A549 (cell line): ENCODE measurements at places on chromosomes 11 and 22.

DNA sequence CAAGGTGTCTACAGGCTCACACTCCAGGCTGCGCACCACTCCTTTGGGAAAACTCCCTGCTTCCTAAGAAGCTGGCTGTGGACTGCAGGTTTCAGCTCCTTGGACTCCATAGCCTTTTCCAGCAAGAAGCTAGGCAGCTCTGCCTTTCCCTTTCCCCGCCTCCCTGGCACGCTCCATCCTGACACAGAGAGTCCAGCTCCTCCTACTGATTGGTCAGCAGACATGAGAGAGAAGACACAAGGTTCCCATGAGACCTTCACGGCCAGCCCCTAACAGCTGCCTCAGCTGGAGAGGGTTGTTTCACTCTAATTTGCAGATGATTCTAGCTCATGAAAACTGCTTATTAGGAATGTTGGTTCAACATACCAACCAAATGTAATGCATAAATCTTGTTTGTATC, 27.6 kb downstream of the TENM4 start:
- DNase-seq = no peak

DNA sequence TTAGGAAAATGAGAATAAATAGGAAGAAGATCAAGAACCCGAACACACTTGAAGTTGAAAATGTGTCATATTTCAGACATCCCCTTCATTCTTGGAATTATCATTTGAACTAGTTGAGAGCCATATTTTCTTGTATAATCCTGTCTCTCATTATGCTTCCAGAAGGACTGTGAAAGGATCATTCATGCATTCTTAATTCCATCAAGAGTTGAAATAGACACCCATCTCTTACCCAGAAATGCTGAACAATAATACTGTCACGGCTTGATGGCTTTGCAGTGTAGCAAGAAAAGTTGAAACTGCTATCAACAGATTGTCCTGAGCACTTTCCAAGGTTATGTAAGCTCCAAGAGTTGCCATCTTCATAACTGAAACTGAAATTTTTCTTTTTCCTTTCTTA, 79.7 kb downstream of the ARHGAP42 start:
- no peak for DNase-seq

DNA sequence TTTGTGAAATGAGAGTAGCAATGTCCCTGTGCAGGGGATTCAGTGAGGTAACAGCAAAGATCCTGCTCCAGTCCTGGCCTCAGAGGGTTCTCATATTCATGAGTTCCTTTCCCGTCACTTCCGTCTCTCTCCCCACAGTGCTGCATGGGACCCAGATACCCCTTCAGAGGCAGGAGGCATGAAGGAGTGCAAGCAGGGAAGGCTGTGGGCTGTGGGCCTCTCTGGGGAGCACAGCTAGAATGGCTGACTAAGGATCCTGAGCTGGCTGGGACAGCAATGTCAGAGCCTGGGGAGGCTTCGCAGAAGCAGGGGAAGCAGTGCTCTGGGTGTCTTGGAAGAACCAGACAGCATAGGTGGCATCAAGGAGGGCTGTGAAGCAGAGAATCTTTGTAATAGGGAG, 13.0 kb downstream of the PKNOX2 start:
- DNase-seq = no peak

DNA sequence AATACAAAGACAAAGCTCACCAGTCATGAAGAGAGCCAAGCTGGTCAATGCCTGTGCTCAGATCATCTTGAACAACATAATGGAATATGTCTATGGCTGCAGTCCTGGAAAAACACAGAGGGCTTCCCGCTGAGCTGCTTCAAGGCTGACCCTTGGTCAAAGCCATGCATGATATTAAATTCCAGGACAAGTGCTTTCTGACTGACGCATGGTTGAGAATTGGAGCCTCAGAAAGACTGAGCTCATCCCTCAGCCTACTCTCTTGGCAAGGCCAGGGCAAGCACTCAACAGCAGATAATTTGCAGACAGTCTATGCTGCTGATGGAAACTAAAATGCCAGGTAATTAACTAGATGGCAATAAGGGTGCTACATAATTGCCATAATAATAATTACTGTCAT, 89.2 kb downstream of the GALNT18 start:
- no peak for DNase-seq

- no peak for DNase-seq
These were observed 51.8 kb downstream of the GALNT18 start for GRCh38 chr11:11569936-11570491.
